Dermis microvascular lymphatic vessel endothelial cell (primary cell): ENCODE measurements at places on chromosomes 2 and 18.

DNA sequence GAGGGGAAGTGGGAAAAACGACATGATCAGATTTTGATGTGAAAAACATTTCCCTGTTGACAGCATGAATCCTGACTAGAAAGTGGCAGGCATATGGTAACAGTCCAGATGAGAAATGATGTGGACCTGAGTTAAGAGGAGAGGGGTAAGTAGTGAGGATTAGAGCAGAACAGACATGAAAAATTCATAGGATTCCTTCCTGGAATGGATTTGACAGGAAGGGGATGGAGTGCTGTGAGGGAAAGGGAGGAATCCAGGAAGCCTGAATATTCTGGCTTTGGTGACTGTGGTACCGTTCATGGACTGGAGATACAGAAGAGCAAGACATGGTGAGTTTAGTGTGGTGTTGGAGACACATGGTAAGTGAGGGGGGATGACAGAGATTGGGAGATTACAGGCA lies 115.4 kb downstream of the TMEM131 start:
- no peak for DNase-seq

DNA sequence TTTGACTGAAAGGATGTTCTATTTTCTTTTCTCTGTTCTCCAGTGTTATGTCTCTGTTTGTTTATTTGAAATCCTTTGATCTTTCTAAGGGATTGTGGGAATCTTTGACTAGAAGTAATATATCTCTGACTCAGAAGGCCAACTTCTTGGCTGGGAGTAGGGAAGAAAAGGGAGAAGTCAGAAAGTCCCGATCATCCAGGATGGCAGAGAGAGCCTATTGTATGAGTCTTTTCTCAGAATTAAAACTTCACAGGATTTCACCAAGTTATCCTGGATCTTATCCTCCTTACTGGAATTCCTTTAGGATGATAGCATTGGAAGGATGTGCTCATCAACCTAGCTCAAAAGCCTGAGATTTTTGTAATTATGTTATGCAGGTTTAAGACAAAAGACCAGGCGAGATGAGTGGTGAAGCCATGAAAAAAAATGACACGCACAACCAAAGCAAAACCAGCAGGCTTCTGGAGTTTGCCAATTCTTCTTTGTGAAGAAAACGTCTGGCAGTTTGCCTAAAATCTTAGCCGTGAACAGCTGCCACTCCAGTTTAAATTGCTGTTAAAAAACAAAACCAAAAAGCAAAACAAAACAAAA lies 383.6 kb upstream of the SMIM21 start:
- no peak for DNase-seq

DNA sequence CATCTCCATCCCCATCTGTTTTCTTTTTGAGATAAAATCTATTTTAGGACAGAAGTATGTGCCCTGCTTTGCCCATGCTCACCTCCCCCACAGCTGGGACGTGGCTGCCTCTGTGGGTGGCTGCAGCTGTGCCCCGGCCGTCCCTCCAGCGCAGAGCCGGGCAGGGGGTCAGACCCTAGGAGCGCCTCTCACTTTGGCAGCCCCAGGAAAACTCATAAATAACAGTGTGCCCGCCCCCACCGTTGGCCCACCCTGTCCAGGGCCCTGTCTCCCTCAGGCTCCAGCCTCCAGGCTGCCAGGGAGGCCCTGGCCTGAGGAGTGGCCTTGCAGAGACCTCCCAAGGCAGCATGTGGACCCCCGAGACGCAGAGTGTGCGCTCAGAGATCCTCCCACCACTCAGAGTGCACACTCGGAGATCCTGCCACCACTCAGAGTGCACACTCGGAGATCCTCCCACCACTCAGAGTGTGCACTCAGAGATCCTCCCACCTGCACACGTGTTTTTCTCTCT lies 178.1 kb downstream of the TWIST2 start:
- DNase-seq, result no peak

GRCh38 chr2:234335661-234336228 lies 161.1 kb downstream of the ARL4C start:
- peak; percentile 51 for DNase-seq

- no peak for DNase-seq
Observed at GRCh38 chr2:96702098-96702785, 37.6 kb downstream of the LMAN2L start.

DNA sequence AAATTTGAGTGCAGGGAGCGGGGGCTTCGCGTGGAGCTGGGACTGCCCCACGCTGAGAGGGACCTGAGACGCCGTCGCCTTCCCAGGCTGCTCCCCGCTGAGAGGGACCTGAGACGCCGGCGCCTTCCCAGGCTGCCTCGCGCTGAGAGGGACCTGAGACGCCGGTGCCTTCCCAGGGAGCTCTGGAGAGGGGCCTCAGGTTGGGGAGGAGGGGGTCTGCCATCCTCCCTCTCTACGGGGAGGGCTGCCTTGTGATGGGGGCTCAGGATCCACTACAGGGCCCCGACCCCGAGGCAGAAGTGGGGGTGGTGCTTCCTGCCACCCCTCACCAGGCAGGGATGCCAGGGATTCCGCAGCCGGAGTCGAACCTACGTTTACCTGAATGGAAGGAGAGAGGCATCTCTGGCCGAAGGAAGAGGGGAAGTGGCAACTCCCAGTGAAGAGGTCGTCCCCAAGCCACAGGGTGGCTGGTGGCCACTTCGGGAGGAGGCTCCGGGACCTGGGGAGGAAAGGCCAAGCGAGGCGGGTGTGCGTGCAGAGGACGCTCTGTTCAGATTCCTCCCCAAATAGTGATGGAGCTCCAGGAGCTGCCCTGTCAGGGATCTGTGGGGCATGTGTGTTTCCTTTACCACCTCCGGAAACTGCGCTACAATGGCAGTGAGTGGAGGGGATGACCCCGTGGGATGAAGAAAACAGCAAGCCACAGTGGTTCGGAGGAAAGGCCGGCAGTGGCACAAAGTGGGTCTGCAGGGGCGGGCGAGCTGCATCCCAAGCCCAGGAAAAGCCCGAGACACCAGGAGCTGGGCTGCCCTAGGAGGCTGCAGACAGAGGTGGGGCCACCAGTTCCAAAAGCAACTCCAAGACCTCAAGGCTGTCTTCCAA lies 108.2 kb upstream of the CTDP1 start:
- no peak for DNase-seq

DNA sequence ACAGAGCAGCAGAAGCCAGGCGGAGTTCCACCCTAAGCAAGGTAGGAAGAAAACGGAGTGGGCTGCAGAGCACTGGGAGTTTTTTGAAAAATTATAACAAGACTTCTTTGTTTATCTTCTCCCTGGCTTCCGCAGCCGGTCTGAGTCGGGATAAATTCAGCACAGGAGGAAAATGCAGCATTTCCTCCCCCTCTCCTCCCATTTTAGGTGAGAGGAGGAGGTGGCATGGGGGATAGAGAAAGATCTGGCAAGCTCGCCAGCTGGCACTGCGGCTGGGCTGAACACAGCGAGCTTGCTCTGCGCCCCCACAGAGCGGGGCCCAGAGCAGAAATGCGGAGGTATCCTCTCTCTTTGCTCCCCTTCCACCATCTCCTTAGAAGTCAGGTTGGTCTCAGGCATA lies 17.7 kb upstream of the CHRNA1 start:
- no peak for DNase-seq

DNA sequence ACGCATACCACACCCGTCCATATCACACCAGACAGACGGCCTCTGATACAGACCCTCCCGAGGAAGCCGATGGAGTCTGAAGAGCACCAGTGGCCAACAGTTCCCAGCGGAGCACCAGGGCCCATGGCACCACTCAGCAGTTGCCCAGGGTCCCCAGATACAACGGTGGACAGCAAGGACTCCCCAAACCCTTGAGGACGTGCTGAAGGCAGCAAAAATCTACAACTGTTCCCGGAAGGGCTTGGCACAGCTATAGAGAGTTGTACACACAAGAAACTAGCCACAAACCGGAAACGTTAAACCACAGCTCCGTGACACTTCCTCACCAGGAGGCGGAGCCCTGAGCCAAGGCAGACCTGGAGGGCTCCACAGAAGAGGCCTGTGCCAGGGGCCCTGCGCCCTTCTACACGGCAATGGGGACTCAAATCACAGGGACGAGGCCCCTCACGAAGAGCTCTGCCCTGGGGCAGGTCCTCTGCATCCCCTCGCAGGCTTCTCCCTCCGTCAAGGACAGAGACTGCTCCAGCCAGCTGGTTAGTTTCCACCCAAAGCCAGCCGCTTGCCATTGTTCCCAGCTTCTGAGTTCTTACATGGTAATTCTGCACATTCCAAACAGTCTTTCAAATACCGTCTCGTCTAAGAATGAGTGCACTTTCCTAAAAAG lies 133.4 kb downstream of the HDAC4 start:
- peak; percentile 47 for DNase-seq

DNA sequence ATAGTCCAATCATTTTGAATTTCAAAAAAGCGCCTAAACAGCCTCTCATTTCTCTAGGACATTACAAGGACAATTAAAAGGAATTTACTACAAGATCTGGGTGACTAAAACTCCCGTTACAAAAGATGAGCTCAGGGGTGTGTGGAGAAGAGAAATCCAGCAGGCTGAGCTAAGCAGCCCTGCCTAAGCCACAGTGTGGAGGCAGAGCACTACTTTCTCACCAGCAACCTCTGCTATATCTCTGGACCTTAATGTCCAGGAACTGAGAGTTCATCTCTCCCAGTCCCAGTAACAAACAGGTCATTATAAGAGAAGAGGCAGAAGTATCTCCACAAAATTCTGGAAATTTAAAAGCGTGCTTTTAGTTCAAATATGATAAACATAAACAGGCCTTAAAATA lies 18.9 kb upstream of the ANKRD62 start:
- peak; percentile 18 for DNase-seq

DNA sequence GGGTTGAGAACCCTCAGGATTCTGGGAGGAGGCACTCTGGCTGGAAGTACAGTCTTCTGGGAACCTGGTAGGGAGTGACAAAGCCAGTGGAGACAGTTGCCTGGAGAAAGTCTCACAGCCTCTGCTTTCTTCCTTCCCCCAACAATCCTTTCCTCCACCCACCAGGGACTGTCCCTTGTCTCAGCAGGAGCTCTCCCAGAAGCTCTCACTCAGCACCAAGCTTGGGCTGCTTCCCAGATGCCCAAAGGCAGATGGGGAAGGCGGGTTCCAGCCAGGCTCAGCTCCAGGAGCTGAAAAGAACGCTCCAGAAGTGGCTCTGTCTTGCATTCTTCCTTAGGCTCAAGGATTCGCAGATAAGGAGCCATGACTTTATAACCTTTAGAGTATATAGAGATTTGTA lies 7.6 kb upstream of the NAGK start:
- no peak for DNase-seq

GRCh38 chr2:157813467-157813866 lies 62.7 kb downstream of the ACVR1 start:
- no peak for DNase-seq

DNA sequence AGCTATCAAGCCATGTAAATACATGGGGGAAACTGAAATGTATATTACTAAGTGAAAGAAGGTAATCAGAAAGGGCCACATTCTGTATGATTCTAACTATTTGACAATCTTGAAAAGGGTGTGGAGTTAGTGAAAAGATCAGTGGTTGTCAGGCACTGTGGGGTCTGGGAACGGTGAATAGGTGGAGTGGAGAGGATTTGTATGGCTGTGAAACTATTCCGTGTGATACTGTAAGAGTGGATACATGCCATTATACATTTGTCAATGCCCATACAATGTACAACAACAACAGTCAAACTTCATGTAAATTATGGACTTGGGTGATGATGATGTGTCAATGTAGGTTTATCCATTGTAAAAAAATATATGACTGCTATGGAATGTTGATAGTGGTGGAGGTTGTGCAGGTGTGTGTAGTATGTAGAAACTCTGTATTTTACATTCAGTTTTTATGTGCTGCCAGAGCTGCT lies 1116.2 kb downstream of the SUCLG1 start:
- no peak for DNase-seq

- no peak for DNase-seq
Observed at GRCh38 chr2:73004889-73005596, 66.5 kb downstream of the SFXN5 start.

DNA sequence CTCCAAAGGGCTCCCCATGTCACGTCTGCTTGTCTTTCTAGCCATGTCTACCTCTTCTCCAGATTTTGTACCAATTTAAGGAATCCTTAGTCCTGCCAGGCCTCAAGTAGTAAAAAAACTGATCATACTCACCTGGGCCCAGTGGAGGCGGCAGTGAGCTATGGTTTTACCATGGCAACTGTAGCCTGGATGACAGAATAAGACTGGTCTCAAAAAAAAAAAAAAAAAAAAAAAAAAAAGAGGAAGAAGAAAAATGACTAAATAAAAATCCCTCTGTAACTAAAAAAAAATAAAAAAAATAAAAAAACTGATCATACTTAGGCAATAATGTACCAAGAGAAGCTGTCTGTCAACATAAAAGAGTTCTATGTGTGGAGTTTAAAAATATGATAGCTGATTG lies 221.6 kb downstream of the NR4A2 start:
- no peak for DNase-seq

DNA sequence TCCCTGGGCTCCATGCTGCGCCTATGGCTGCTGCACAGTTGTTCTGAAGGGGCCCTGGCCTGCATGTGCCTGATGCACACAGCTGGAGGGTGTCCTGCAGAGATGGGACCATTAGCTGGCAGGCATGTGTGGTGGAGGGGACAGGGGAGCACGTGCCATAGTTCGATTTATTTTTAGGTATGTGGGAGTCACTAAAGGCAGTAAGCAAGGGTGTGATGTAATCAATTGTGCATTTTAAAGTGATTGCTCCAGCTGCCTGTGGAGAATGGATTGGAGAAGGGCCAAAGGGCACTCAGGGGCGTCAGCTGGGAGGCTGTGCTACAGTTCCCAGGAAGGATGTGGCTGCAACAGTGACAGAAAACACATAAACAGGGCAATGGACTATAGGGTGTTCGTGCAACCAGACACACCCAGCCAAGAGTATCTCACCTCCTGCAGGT lies 205.1 kb downstream of the ARL4C start:
- peak; percentile 32 for DNase-seq

- no peak for DNase-seq
Observed at GRCh38 chr2:20646446-20646845, 4.5 kb downstream of the HS1BP3 start.

DNA sequence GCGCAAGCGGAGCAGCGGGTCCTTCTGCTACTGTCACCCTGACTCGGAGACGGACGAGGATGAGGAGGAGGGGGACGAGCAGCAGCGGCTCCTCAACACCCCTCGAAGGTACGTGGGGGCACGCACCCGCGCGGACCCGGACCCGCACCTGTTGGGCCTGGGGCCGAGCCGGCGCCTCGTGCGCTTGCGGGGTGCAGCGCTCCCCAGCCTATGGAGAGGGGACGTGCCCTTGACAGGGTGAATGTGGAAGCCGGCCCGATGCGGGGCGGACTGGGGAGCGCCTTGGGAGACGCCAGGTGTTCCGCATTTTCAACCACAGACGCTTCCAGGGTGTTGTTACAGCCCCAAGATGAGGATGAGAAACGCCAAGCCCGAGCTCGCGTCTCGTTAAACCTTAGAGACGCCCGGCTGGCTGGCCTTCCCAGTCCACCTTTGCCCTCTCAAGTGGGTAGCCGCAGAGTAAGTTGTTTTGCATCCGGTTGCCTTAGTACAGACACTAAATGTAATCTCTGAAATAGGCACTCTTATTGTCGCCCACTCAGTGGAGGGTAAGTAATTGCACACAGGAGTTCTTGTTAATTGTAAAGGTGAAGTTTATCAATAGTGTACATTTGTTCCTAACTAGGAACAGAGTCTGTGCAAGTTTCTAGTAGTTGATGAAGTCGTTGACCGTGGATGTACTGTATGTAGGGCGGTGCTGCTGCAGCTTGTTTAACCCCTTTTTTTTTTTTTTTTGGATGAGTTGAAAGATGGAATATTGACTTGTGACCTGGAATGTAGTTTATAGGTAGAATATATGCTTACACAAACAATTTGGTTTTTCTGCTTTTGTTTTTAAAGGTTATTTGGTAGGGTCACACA lies 815 bp downstream of the GMCL1 start:
- no peak for DNase-seq
